ENCODE measurements at places on chromosomes 7 and 10.

DNA sequence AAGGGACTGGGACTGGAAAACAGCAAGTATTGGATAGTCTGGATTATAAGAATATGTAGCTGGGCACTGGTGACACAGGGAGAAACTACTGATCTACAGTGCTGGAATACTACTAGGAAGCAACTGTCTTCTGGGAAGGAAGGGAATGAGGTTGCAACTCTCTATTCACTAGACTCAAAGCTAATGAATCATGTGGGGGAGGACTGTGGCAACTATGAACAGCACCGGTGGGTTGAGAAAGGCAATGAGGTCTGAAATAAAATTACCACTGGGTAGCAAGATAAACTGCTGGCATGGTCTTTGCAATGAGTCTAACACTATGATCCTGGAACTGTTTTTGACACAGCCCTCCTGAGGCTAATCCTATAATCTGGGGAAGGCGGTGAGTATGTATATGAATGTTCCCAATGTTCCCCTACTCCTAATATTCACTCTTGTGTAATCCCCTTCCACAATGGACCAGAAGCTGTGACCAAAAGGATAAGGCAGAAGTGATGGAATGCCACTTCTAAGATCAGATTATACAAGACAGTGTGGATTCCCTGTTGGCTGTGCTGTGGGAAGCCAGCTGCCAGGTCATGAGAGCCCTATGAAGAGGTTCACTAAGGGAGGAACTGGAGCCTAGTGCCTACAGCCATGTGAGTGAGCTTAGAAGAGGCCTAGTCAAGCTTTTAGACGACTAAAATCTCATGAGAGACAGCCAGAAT is 101.3 kb upstream of the DNAJB12 start:
- no peak for DNase-seq

DNA sequence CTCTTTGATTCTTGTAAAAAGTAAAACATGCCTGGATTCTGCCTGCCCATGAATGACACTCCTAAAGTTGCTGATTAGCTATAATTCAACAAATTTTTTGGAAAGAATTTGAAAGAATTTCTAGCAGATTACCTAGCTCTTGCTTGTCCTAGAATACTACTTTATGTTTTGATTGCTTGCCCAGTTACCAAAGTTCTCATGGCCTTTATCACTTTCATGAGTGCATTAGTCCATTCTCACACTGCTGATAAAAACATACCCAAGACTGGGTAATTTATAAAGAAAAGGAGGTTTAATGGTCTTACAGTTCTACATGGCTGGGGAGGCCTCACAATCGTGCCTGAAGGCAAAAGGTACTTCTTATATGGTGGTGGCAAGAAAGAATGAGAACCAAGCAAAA is 1137.3 kb downstream of the SORCS1 start:
- DNase-seq = no peak

DNA sequence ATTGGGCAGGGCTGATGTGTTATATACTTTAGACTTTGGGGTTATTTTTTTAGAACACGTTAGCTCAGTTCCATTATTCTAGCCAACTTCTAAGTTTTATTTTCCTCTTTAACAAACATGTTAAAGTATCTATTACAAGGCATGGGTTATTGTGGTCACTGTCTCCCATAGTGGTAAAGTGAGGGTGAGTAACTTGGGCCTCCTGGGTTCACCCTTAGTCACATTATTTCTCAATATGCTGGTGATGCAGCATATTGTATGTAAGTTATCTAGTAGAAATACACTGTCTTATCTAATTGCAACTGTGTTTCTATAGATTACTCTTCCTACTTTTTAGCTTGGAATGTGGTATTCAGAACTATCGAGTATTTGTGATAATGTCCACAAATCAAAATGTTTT is 65.9 kb downstream of the BBS9 start:
- no peak for DNase-seq

- no peak for DNase-seq
These were observed 3.2 kb upstream of the PPP1R3A start for GRCh38 chr7:113922049-113922448.

DNA sequence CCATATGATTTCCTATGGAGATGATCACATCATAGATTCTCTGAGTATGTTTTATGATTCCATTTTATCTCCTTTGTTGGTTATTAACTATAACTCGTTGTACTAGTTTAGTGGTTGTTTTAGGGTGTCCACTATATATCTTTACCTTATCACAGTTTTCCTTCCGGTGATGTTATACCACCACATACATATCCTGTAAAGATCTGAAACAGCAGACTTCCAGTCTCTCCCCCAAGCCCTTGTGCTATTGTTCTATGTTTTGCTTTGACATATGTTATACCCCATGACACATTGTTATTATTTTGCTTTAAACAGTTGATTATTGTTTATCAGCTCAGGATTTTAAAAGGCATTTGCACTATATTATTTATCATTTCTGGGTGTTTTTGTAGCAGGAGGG is 7.3 kb downstream of the IL15RA start:
- no peak for DNase-seq

- DNase-seq = peak; percentile 61
These were observed 21.6 kb upstream of the AP5Z1 start for GRCh38 chr7:4753598-4754432.

GRCh38 chr7:85103962-85104361 is 82.9 kb downstream of the SEMA3D start:
- DNase-seq = no peak

DNA sequence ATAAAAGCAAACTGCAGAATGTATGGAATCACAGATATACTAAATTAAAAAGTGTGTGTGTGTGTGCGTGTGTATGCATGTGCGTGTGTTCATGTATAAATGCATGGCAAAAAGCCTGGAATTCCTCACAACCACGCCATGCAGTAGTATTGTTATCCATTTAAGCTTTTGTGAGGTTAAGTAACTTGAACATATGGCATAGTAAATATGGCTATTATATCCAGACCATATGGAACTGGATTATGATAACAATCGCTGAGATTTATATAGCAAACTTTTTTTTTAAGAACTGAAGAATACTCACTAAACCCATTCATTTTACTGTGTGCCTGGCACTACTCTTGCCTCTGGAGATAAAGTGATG is 22.3 kb upstream of the NANOS1 start:
- DNase-seq = no peak

GRCh38 chr7:130363026-130363847 is 17.1 kb upstream of the CPA1 start:
- peak; percentile 64 for DNase-seq

DNA sequence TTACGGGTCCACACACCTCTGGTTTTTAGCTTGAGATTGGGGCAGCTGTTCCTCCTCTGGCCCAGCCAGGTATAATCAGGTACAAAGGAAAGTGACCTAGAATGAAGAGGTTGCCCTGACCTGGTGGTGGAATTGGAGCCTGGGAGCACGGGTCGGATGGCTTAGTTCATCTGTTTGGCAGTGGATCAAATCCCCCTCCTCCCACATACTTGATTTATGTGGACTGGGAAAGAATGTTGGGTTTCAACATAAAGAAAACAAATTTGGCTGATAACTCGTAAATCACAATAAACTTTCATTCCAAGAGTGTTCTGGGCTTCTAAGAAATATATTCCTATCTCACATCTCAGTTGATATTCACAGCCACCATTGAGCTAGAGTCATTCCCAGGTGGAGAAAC is 186.8 kb downstream of the CUX1 start:
- no peak for DNase-seq

- DNase-seq = no peak
These were observed 16.2 kb downstream of the CCNY start for GRCh38 chr10:35352512-35352911.

DNA sequence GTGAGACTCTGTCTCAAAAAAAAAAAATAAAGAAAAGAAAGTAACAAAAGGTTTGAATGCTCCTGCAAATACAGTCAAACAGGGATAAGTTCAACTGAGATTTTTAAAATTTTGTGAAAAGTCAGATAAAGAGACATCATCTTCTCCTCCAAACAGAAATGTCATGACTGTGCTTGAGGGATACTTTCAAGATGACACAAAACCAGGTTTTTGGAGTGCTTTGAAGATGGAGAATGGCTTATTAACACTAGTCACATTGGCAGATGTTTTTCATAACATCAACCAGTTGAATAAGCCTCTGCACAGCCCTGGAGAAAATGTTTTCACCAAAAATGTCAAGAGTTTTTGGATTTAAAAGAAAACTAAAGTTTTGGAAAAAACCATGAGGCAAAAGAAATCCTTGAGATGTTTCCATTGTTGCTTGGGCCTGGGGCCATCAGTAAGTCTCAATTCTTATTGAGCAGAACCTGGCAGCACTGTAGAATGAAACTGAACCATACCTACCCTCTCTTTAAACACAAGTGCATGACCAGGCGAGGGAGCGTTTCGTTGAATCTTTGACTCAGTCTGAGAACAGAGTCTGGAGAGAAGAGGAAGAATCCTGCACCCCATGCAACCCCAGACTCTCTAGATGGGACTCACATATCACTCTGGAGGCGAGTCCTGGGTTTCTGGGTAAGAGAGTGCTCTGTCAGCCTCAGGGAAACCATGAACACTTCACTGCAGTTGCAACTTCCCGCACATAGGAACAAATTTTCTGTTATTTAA is 37.4 kb upstream of the PRKCQ start:
- no peak for DNase-seq

DNA sequence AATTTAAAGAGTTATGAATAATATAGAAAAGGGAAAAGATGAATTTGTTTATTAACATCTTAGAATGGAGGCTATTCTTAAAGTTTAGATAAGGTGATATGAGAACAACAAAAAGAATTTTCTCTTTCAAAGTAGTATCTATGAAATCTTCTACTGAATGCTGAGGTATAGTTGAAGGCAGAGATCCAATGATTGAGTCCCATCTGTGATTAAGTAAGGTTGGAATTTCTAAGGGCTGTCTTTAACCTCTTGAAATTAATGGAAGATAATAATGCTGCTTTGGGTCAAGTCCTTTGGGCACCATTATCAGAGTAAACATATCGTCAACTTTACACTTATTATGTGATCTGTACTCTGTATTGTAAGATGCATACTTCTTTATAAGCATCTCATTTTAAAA is 307.9 kb downstream of the PRKG1 start:
- no peak for DNase-seq

- no peak for DNase-seq
These were observed 54.2 kb downstream of the LHFPL3 start for GRCh38 chr7:104382616-104383015.

DNA sequence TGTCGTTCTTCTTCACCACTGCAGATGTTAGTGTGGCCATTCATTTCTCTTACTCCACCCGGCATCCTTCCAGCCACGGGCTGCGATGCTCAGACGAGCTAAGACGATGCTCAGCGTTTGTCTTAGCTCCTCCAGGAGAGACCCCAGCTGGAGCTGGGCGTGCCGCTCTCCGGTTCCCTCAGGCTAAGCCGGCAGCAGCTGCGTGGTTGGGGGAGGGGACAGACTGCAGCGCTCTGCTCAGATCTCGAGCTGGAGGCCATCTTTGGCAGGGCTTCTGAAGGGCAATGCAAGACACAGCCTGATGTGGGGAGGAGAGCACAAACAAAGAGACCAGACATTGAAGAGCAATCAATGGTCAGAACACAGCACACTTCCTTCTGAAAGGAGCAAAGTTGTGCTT is 4.8 kb downstream of the INA start:
- DNase-seq = no peak

DNA sequence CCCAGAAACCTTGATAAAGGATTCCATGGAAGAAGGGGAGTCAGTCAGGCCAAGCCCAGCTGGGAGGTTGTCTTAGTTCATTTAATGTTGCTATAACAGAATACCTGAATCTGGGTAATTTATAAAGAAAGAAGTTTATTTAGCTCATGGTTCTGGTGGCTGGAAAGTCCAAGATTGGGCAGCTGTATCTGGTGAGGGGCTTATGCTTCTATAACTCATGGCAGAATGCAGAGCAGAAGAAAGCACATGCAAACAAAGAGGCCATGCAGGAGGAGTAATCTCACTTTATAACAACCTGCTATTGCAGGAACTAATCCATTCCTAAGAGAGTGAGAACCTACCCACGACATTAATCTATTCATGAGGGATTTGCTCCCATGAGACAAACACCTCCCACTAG is 54.2 kb upstream of the ANKRD1 start:
- no peak for DNase-seq

GRCh38 chr7:149209518-149210269 is 14.3 kb downstream of the ZNF282 start:
- DNase-seq = no peak

DNA sequence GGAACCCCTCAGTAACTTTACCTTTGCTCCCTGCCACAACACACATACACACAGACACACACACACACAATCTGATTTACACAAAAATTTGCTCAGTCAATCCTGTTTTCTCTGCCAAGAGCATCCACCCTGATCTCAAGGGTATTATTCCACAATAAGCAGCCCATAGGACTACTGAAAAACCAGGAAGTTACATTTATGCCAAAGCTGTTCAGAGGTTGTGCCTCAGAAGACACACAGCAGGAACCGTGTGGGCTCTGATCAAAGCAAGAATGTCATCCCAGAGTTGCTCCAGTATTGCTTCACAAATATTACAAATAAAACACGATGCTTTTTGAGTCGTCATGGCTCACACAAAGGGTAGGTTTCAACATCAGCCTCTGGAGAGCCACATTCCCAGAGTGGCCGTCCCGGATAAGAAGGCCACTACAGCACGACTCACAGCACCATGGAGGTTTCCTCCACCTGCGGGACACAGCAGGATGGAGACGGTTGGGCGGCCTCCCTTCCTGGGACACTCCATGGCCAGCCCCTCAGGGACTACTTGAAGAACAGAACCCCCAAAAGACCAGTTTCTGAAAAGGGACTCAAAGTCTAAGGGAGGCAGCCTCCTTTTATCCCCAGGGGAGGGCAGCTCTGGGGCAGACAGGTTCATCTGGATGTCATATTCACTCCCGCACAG is 1.6 kb downstream of the AIFM2 start:
- DNase-seq = peak; percentile 63

- DNase-seq = no peak
These were observed 68.7 kb downstream of the MBL2 start for GRCh38 chr10:52703898-52704297.

GRCh38 chr7:24668927-24669635 is 88.2 kb downstream of the GSDME start:
- peak; percentile 63 for DNase-seq

DNA sequence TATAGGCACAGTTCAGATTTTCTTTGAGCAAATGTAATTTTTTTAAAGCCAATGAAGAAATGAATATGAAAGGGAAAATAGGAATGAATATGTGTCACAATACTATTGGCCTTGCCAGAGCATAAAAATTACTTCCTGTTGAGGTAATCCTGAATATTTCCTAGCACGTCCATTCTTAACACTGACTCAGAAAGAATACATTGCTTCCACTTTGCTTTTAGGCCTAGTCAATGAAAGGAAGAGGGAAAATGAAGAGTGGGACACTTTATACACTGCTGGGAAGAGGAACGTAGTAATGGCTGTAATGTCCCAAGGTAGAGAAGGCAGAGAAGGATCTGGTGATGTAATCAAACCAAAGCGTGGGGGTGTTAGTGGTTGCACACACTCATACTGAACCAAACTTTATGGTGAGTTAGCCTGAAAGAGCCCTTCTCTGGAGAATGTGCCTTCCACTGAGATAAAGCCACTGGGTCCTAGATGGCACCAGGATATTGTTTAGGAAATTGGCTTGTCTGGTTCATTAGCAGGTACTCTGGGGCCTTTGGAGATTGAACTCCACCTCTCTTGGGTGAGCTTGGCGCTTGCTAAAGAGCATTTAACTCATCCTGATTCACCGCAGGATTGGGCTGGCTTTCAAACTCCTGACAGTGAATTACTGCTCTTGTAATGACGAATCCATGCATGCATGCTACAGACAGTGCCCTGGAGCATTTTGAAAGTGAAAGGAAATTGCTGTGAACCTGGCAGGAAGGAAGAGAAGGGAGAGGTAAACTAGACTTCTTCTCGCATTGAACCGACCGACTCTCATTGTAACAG is 254.9 kb downstream of the KIAA1217 start:
- DNase-seq = peak; percentile 56

GRCh38 chr10:100983868-100984671 is 3.2 kb downstream of the MRPL43 start:
- DNase-seq = no peak
